Inflammatory macrophage treated with lipopolysaccharide for 1 hour (primary cell): ENCODE measurements at places on chromosomes 7 and 10.

DNA sequence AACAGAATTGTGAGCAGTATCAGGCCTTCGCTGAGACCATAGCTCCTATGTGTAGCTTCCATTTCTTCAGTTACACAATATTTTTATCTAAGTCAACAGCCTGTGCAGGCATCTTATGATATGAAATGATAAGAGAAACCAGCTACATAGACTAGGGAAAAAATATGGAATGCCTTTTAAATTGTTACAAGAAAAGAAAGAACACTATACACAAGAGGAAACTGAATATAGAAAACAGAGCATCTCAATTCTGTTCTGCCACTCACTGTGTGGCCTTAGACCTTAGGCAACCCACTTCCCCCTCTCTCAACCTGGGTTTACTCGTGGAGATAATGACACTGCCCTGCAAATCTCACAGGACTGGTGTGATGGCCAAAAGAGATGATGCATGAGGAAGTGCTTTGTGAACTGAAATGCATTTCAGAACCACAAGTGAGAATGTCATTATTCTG, 132.9 kb downstream of the LRRN3 start:
- DNase-seq: no peak

- DNase-seq: no peak
These were observed 179.0 kb downstream of the POM121L12 start for GRCh38 chr7:53214463-53214862.

GRCh38 chr7:141685285-141686023, 16.5 kb downstream of the DENND11 start:
- DNase-seq: no peak

GRCh38 chr7:45456105-45456504, 118.1 kb upstream of the ADCY1 start:
- DNase-seq: no peak

DNA sequence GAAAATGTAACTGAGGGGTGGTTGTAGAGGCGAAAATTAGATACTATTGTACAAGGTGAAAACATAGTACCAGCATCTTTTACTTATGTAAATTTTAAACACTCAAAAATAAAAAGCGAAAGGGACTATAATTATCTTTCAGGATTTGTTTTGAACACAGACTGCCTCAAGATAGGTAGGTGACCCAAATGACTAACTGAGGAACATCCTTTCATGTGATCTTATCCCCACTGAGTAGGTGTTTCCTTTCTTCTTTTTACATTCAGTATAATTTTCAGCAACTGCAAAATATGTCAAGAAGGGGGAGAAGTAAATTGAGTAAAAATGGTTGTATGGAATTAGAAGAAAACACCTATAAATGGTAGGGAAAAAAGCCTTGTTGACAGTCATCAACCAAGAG, 236.7 kb downstream of the PHF14 start:
- no peak for DNase-seq

- DNase-seq: no peak
These were observed 876.2 kb upstream of the AUTS2 start for GRCh38 chr7:68722044-68722443.

DNA sequence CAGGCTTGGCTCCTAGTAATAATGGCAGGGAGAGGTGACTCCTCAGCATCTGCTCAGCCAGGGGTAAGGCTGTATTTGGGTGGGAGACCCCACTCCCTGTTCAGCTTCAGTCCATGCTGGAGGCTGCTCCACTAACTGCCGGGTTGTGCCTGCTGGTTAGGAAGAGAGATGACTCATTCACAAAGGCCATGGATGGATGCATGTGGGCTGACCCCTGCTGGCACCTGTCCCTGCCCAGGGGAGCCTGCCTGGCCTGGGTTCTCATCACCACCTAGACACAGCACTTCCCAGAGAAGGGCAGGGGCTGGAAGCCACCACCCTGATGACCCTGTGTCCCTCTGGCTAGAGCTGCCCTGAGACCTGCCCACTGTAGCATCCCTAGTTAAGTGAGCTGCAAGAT, 59.0 kb downstream of the VSTM4 start:
- no peak for DNase-seq

DNA sequence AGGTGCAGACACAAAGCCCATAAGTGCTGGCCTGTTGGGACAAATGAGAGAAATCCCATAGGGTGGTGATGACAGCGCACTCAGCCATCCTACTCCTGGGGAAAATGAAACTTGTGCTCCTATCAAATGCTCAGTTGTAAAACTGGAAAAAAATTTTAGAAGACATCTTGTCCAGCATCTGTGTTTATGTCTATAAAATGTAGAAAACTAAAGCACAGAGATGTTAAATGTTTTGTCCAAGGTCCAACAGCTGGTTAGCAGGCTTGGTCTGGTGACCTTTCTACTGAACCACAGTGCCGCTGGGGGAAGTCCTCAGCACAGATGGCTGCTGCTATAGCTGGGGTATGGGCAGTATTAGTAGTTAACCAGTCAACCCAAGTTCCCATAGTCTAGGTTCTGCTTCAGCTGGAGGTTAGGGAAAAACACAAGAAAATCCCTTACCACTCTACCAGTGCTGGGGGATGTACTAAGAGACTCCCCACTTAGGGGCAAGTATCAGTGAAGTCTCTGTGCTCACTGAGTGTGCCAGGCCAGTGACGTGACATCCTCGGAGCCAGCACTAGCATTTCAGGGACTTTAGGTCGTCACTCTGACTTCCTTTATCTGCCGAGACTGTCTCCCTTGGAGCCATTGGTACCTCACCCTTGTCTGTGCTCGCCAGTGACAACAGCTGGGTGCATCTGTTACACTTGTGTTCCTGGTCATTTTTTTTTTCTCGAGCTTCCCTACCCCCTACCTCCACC, 1.9 kb downstream of the TSPAN33 start:
- DNase-seq: peak; percentile 68

GRCh38 chr7:140033779-140034363, 28.9 kb downstream of the PARP12 start:
- no peak for DNase-seq

- no peak for DNase-seq
These were observed 32.9 kb upstream of the BHLHA15 start for GRCh38 chr7:98178321-98178720.

- DNase-seq: peak; percentile 77
These were observed 994 bp downstream of the GATAD1 start for GRCh38 chr7:92448205-92448747.

DNA sequence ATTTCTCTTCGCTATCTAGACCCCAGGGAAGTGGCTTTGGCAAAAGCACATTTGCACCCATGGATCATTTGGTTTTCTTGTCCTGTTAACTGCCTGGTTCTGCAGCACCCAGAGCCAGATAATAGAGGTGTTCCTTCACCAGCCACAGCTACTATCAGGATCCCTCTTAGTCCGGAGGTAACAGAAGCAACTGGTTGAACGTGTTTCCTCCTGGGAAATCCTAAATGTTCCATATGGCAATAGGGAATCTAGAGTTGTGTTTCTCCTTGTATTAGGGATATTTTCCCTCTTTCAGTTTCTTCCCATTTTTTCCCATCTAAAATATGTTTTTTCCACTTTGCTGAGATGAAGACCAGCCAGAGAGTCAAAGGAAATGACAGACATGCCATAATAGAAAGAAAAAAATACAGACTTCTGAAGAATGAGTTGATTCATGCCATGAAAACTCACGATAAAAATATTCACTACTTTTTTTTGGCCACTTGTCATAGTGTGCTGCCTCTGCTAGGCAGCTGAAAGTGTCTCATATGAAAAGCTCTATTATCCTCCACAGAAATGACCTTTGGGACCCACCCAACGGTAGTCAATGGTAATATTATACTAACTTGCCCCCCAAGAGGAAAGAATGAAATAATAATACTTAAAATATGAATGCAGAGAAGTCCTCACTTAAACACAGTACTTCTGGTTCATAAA, 472.8 kb downstream of the KCNMA1 start:
- no peak for DNase-seq

DNA sequence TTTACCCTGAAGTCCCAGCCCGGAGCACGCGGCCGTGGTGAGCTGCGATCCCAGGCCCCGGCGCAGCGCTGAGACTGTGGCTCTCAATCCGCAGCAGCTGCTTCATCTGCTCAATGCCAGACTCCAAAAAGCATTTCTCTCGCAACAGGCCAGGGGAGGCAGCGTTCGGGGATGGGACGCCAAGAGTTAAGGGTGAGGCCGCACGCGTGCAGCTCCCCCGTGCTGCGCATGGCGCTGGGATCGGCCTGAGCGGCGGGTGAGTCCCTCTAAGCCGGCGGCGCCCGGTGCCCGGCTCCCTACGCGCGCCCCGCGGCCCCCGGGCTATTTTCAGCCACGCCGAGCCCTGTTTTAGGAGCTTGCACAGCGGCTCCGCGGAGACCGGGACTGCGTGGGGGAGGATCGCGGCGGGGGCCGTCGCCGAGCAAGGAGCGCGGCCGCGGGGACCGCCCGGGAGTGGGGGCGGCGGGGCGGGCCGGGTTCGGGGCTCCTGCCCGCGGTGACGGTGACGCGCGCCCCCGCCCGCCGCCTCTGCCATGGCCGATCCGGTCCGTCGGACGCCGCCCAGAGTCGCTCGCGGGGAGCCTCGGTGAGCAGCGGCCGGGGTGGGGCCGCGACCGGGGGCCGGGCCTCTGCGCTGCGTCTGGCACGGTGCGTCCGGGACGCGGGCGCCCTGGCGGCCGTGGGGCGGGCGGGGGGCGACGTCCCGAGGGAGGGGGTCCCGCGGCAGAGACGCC, 29.4 kb upstream of the JAKMIP3 start:
- DNase-seq: no peak

DNA sequence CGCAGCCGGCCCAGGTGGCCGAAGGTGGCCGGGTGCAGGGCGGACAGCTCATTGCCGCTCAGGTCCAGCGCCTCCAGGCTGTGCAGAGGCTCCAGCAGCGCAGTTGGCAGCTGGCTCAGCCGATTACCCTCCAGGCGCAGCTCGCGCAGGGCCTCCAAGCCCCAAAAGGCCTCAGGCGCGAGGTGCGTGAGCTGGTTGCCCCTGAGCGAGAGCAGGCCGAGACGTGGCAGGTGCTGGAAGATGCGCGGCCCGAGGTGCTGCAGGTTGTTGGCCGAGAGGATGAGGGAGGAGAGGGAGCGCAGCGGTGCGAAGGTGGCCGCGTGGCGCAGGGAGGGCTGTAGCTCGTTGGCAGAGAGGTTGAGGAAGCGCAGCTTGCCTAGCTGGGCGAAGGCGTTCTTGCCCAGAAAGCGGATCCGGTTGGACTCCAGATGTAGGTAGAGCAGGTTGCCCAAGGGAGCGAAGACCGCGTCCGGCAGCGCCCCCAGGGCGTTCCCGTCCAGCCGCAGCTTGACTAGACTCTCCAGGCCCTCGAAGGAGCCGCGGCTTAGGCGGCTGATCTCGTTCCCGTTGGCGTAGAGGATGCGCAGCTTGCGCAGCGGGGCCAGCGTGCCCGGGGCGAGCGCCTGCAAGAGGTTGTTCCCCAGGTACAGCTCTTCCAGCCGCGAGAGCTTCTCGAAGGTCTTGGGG, 923 bp downstream of the TRIL start:
- DNase-seq: peak; percentile 7

DNA sequence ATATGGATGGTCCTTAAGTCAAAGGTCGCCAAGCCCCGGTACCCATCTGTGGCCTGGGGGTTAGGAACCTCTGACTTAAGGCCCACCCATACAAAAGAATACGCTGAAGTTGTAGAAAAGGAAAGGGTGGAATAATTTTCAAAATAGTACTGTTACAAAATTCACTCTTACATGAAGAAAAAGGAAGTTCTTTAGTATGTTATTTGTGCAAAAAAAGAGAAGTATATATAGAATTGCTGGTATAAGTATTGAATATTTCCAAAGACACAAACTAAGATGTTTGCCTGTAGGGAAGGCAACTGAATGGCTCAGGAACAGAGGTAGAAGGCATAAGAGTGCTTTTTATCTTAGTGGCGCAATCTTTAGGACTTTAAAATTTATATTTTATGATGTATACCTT, 78.7 kb downstream of the PRLHR start:
- DNase-seq: peak; percentile 48

GRCh38 chr7:23183279-23184012, 1.6 kb downstream of the NUP42 start:
- DNase-seq: no peak

- no peak for DNase-seq
These were observed 2.7 kb upstream of the KMT2E start for GRCh38 chr7:105011141-105011830.

- no peak for DNase-seq
These were observed 151.9 kb downstream of the UBE2H start for GRCh38 chr7:129800901-129801300.

DNA sequence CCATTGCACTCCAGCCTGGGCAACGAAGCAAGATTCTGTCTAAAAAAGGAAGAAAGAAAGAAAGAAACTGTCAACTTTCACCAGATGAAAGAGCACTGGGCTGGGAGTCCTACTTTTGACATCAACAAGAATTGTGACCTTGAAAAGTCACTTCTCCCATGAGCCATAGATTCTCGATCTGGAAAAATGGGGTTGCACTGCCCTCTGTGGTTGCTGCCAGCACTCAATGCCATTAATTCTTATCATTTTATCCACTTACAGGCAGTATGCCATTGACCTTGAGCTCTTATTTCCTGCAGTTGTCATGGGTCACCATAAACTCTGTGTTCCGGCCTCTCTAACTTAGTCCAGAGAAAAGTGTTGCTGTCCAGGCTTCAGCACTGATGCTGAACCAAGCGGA, 137.2 kb downstream of the NOC3L start:
- DNase-seq: no peak

- no peak for DNase-seq
These were observed 167.1 kb upstream of the SMIM30 start for GRCh38 chr7:113285411-113285810.

GRCh38 chr10:18879284-18879683, 169.3 kb upstream of the MALRD1 start:
- DNase-seq: no peak

GRCh38 chr10:105840288-105840770, 1199.2 kb downstream of the SORCS3 start:
- DNase-seq: no peak

- DNase-seq: peak; percentile 31
These were observed 752 bp upstream of the CAMK2G start for GRCh38 chr10:73875139-73875475.
